Kidney (tissue), 22 donors: ENCODE measurements at places on chromosomes 3 and 15. TPM values are rescaled to one million over a fixed set of nuclear protein-coding genes. Genes with fewer than 3 reads are reported as not detected.

The ADAMTS17 gene
- 2.2 TPM for total RNA-seq

The TCAIM gene
- total RNA-seq = 30.4 TPM

The HACD2 gene
- total RNA-seq = 25.4 TPM

The FOXB1 gene
- total RNA-seq = not detected

The GPR171 gene
- 4.9 TPM for total RNA-seq
